ENCODE measurements at places on chromosomes 3 and 15.

DNA sequence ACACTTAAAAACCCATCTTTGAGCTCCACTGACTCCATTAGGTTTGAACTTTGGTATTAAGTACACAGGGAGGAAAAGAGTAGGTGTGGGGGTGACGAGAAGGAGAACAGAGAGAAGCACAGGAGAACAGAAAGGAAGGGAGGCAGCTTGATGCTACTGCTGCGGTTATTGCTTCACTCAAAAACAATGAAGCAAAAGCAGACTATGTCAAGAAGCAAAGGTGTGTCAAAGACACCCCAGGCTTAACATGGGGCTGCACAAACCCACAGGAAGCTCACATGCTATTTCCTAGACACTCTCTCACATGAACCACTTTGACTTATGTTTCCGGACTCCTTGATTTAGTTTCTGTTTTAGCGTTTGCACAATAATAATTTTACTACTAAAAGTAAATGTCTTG is 961.0 kb upstream of the CFAP20DC start:
- DNase-seq: peak; percentile 51

DNA sequence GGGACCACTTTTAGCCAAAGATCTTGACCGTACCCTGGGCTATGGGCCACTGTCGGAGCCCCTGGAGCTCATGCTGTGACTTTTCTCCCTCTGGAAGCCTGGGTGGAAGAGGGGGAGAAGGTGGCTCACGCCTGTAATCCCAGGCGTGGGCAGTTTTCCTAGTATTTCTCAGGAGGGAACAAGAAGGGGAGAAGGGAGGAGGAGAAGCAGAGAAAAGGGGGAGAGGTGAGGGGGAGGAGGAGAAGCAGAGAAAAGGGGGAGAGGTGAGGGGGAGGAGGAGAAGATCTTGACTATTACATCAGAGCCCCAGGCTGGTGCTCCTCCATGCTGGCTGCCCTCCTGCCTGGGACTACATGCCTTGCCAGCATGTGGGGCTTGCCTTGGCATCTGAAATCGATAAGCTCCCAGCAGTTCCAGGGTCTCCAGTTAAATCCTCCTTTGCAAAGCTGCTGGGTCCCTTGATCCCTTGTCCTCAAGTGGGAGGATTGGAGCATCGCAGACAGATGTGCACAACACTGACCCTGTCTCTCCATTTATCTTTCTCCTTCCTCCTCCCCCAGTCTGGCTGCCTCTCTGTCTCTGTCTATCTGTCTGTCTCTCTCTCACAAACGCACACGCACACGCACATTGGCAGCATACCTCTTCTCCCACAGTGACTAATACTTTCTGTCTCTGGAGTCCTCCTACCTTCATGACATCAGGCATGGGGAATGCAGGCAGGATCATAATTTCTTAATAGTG is 41.6 kb downstream of the MRAS start:
- no peak for DNase-seq

GRCh38 chr3:125309476-125309875 is 65.6 kb downstream of the ZNF148 start:
- DNase-seq: no peak

DNA sequence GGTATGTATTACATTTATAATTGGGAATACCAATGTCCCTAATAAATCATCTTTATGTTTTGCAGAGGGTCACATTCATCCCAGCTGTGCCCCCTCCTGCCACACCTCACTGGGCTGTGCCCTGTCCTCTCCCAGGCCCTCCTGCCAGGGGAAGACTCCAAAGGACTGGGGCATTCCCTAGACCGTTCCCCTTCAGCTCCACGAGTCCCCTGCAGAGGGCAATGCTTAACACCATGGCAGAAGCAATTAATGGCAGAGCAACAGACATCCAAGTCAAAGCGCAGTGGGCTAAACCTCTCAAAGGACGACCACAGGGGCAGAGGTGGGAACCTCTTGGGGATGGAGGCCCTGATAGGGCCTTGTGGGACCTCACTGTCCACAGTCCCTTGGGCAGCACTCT is 71.3 kb upstream of the SEC13 start:
- no peak for DNase-seq

- no peak for DNase-seq
Measured at GRCh38 chr15:40766194-40766815, 2.4 kb downstream of the GCHFR start.

DNA sequence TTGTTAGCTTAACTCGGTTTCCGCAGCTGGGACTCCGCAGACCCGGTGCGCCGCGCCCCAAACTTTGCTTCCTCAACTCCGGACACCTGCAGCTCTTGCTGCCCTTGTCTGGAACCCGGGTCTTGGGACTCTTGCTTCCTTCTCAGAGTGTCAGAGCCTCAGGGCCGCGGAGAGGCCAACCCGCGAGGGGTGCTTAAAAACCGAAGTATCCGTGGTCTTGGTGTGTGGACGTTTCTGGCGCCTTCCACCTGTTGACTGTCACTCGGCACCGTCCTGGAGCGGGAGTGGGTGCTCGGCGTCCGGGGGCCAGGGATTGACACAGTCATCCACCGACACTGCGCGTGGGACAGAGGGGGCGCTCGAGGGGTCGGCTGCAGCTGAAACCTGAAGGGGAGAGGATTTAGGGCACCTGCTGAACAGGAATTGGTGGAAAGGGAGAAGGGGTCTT is 386 bp downstream of the SQOR start:
- DNase-seq: peak; percentile 71

- no peak for DNase-seq
Measured at GRCh38 chr3:188649521-188649920, 495.6 kb downstream of the LPP start.

- no peak for DNase-seq
Measured at GRCh38 chr15:78179906-78180305, 30.7 kb downstream of the IDH3A start.

GRCh38 chr15:39908186-39908585 is 11.9 kb downstream of the GPR176 start:
- no peak for DNase-seq

- DNase-seq: no peak
Measured at GRCh38 chr3:57951066-57951882, 56.9 kb upstream of the FLNB start.

DNA sequence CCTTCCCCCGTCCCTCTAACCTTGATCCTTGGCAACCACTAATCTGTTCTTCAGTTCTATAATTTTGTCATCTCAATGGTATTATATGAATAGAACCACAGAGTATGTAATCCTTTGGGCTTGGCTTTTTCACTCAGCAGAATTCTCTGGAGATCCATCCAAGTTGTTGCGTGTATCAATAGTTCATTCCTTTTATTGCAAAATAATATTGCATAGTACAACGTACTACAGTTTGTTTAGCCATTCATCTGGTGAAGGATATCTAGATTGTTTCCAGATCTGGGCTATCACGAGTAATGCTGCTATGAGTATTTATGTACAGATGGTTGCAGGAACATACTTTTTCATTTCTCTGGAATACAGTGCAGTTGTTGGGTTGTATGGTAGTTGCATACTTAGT is 76.2 kb downstream of the PLXNA1 start:
- no peak for DNase-seq

GRCh38 chr3:145739926-145740325 is 421.1 kb downstream of the PLOD2 start:
- DNase-seq: no peak

- no peak for DNase-seq
Measured at GRCh38 chr3:140523600-140523999, 154.3 kb upstream of the TRIM42 start.

GRCh38 chr3:73549051-73549600 is 75.6 kb downstream of the PDZRN3 start:
- DNase-seq: no peak

DNA sequence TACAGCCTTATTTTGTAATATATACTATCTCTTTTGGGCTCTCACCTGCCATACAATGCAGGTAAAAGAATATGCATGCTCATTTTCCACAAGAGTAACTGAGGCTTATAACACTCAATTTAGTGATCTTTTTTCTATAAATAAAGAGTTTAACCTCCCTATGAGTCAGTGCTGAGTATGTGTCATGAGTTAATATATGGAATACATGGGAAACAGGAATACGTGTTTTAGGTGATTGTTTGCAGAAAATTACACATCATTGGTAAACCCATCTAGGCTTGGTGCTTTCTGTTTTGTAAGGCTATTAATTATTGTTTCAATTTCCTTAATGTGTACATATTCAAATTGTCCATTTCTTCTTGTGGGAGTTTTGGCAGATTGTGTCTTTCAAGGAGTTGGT is 411.3 kb downstream of the GRM7 start:
- DNase-seq: no peak
